ENCODE measurements at places on chromosomes 13 and 19. TPM values are rescaled to one million over a fixed set of nuclear protein-coding genes. Genes with fewer than 3 reads are reported as not detected.

DNA sequence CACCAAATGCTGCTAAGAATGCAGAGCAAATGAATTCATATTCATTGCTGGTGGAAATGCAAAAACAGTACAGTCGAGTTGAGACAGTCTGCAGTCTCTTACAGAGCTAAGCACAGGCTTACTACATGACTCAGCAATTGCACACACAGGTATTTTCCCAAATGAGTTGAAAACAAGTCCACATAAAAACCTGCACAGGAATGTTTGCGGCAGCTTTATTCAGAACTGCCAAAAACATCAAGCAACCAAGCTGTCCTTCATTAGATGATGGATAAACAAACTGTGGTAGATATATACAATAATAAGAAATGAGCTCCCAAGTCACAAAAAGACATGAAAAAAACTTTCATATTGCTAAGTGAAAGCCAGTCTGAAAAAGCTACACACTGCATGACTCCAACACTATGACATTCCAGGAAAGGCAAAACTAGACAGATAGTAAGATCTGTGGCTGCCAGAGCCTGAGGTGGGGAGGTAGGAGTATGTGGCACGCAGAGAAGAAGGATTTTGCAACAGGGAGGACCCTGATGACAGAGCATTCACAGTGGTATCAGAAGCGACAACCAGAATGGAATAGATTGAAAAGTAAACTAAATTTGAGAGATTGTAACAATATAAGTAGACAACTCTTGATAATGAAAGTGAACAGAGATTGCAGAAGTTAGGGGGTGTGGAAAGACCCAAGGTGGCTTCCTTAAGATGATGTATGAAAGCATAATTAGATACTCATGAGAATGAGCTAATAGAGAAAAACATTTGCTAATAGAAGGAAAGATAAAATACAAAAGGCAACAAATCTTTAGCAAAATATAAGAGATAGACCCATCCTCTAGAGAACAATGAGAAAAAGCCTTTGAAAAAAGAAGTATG, 52.7 kb downstream of the TSC22D1 start:
- DNase-seq: peak; percentile 17

DNA sequence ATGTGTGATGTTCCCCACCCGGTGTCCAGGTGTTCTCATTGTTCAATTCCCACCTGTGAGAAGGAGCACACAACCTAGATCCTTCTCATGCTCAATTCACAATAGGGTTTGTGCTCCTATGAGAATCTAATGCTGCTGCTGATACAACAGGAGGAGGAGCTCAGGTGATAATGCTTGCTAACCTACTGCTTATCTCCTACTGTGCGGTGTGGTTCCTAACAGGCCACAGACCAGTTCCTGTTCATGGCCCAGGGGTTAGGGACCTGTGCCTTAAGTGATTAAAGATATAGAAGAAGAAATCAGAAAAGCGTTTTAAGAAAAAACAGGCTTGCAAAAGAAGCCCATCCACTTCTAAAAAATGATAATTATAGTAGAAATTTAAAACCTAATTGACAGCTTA, 17.5 kb downstream of the DLEU7 start:
- no peak for DNase-seq

LRG1 gene
- 2.0 TPM for total RNA-seq

ZNF724 gene
- total RNA-seq: 3.1 TPM

DNA sequence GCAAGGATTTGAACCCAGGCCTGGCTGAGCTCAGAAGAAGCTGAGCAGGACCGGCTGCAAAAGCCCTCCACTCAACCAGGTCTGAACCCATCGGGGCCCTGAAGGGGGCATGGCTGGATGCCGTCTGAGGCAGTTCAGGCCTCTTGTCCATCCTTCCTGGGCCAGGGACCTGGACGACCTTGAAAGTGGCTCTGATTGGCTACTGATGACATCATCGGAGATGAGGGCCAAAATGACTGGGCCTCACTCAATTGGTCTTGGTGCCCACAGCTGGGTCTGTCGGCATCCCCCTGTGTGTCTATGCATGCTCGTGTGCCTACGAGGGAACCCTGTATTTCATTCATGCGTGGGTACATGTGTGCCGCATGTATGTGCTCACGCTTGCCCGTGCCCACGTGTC, 71.8 kb downstream of the PTPRS start:
- DNase-seq: no peak

DNA sequence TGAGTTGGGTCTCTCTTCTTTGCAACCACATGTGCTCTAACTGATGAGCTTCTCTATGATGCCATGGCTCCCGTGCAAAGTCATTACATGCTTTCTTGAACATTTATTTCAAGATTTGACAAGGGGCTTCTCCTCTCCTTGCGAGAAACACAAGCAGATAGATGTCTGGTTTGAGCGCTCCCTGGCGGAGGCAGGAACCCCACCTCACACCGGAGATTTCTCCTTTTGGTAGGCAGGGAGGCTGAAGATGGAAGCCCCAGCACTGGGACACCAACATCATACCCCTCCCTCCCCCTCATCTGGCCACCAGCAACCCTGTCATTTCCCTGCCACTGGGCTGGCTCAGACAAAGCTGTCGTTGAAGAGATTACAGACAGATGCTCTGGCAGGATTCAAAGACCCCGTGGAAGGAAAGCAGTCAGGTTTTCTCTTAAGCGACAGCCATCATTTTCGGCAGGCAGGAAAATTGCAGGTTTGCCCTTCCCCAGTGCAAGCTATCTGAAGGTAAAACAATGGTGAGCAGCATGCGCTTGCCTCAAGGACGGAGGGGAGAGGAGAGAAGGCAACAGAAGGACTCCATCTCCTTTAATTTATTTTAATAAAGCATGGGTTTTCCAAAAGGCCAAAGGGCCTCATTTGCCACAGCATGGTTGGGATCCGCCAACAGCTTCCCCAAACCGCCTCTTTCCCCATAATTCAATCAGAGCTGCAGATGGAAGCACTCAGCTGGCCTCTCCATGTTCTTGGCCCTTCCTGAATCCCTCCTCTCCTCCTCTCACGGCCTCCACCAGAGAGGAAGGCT, 344.1 kb upstream of the TSHZ3 start:
- DNase-seq: no peak

RASAL3 gene
- 3.8 TPM for total RNA-seq

GRCh38 chr13:95122063-95122462, 179.2 kb downstream of the ABCC4 start:
- no peak for DNase-seq
